ENCODE measurements at places on chromosomes 3 and 15.

DNA sequence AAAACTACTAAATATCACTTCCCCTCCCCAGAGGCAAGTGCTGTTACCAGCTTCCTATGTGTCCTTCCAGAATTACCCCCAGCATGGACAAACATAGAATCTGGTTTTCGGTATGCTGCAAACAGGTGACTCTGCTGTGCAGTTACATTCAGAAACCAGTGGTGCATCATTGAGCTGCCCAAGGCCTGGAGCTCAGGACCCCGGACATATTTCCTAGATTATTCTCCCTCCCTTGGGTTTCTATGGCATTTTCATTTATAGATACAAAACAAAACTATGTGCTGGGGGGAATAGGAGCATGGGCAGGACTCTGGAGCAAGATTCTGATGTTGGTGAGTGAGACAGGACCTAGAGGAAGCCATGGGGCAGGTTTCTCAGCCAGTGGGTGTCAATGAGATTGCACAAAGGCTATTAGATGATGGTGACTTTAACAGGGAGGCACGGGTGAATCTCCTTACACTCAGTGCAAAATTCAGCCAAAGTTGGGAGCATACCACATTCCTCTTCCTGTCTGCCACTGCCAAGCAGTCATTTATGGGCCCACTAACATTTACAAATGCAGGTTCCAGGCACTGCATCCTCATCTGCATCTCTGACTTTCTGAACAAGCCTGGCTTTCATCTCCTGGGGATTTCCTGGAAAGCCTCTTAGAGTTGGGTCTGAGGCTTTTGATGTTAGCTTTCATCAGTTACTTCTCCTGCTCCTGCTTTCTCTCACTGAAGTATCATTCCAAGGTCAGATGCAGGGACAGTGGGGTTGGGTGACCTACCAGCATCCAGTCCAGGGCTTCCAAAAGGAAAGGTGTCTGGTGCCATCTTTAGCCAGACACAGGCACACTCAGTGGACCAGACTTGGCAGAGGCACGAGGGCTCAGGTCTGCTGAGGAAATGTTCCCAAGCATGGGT lies 44.5 kb downstream of the CMTM7 start:
- DNase-seq = peak; percentile 24

GRCh38 chr3:48503401-48504050 lies 448 bp downstream of the SHISA5 start:
- DNase-seq = peak; percentile 40

GRCh38 chr3:129575997-129576384 lies 30.5 kb downstream of the PLXND1 start:
- no peak for DNase-seq

GRCh38 chr3:148367756-148368155 lies 329.9 kb upstream of the AGTR1 start:
- DNase-seq = peak; percentile 17

DNA sequence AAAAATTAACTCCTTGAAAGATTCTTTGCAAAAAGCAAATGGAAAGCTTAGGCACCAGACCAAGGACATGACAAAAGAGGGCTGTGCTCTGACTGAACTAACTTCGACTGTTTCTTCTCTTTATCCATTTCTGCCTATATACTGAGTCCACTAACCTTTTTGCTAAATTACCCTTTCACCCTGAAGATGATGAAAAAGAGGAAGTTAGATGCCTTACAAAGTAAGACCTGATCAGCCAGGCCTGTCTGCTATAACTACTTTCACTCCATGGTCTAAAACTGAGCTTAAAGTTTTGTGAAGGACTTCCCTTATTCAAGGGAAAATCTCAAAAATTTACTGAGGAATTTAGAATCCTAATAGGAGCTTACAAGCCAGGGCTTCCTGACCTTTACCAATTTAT lies 6.2 kb upstream of the IGSF10 start:
- no peak for DNase-seq

DNA sequence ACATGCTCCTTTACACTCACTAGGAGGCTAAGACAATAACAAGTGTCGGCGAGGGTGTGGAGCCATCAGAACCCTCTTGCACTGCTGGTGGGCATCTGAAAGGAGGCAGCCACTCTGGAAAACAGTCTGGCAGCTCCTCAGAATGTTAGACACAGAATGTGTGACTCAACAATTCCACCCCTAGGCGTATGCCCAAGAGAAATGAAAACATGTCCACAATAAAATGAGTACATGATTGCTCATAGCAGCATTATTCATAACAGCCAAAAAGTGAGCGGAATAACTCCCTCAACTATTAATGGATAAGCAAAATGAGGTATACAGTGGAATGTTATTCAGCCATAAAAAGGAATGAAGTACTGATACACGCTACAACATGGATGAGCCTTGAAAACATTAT lies 57.8 kb downstream of the WNT7A start:
- no peak for DNase-seq

DNA sequence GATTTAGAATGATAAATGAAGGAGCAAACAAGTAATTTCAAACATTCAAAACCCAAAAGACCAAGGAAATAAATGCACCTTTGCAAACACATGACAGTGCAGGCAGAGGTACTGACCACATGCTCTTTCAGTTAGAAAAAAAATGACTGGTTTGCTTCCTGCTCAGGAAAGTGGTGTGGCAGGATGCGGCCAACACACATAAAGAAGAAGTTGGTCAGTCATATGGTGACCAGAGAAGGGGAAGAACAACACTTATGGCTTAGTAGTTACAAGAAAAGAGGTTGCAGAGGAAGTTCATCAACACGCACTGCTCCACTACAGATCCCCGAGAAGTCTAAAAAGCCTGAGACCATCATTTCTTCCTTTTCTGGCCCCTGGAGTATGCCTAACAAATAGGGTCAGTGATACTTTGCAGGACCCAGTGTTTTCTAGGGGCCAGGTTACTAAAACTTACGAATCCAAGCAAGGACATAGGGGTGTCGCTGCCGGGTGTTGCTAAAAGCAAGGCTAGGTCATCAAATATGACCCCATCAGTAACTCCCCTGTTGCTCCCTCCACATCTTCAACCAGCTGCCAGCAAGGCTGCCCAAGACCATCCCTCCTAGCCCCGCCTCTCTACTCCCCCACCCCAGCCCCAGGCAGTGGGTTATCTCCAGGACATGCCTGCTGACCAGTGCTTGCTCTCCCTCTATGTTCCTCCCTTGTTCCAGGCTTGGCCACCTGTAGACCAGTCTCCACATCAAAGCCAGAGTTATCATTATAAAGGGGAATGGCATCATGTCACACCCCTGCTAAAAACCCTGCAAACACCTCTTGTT lies 11.2 kb downstream of the ATP8B4 start:
- DNase-seq = no peak

DNA sequence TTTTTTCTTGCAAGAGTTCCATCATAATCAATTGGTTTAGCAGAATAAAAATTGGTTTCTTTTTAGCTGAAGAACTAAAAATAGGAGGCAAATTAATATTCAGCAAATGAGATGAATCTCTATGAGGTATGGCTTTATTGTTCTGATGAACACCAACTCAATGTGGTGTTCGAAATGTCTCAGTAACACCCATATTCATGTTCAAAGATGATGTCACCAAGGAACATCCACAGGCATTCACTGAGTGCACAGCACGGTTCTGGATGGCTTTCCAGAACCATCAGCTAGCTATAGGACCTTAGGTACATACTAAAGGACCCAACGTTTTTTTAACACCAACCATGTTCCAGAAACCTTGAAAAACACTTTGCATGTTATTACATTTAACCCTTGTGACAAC lies 42.7 kb downstream of the CCNL1 start:
- DNase-seq = no peak
